CD8-positive, alpha-beta memory T cell (primary cell): ENCODE measurements at places on chromosomes 5 and 9.

DNA sequence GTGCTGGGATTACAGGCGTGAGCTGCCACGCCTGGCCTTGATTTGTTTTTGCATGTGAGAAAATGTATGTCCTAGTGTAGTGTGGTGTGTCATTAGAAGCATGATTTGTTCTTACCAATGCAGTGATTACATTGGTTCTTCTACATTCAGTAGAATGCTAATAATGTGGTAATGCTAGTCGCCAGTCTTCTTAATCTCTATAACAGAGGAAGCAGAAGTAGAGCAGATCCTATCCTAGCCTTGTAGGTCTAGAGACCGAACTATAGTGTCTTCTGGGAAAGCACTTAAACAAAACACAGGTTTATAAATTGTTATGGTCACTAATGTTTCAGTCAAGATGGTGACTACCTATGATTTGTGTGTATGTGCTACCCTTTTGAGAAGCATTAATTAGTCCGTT lies 197.5 kb upstream of the DMRT1 start:
- no peak for DNase-seq

DNA sequence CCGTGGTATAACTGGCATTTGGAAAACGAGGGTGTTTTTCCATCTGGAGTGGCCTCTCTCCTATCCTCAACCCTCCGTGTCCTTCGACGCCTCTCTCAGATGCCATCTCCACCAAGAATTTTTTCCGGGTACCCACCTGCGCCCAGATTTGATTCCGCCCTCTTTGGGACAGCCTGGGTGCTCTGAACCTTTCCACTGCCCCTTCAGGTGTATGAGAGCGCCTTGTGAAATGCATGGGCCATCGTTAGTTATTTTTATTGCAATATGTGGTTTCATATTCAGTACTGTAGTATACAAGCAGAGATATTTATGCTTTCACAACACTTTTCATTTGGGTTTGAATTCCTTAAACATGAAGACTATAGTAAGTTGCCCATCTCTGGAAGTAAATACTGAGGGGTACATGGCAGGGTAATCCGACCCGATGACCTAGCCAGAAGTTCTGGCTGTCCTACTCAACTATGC lies 78.2 kb upstream of the IFNE start:
- DNase-seq: no peak

- no peak for DNase-seq
Measured at GRCh38 chr5:147957901-147958300, 51.6 kb upstream of the C5orf46 start.

DNA sequence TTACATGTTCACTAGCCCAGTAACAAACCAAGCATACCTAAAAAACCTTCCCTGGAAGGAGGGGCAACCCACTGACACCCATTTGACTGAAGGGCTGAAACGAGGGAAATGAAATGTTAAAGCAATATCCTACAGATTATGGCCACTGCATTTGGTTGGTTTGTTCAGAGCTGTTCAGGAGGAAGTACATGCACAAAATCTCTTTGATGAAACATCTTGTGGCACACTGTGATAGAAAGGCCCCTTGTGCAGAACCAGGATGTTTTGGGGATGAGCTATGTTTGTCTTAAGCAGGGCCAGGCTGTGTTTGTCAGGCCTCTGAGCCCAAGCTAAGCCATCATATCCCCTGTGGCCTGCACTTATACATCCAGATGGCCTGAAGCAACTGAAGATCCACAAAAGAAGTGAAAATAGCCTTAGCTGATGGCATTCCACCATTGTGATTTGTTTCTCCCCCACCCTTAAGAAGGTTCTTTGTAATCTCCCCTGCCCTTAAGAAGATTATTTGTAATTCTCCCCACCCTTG lies 467.3 kb upstream of the PIK3R1 start:
- DNase-seq: no peak

GRCh38 chr5:173010547-173011464 lies 27.2 kb downstream of the ATP6V0E1 start:
- no peak for DNase-seq

- no peak for DNase-seq
Measured at GRCh38 chr9:104748359-104749031, 1.0 kb downstream of the NIPSNAP3A start.

DNA sequence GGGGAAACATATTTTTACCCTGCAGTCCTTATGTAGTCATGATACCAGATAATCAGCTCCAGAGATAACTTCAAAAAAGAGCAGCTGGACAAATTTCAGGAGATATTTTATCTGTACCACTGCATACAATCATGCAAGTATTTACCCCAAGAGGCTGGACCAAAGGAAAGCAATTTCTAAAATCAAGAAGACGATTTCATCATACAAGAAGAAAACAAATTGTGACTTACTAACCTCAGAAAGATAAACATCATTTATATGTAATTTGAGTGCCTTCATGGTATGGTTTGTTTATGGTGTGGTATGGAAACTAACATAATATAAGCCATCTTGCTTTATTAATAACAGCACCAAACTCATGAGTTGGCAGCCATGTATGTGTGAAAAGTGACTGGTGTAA lies 603.6 kb downstream of the PSAT1 start:
- no peak for DNase-seq
